Activated T-helper 1 cell treated with Interleukin-2 at 50 U/mL for 16 hours (primary cell): ENCODE measurements at places on chromosomes 12 and 14.

- DNase-seq = no peak
Measured at GRCh38 chr12:49309386-49309785, 13.7 kb upstream of the TROAP start.

- no peak for DNase-seq
Measured at GRCh38 chr12:52874573-52875435, 26.0 kb upstream of the KRT78 start.

GRCh38 chr12:106924268-106924861, 31.3 kb upstream of the TMEM263 start:
- no peak for DNase-seq

DNA sequence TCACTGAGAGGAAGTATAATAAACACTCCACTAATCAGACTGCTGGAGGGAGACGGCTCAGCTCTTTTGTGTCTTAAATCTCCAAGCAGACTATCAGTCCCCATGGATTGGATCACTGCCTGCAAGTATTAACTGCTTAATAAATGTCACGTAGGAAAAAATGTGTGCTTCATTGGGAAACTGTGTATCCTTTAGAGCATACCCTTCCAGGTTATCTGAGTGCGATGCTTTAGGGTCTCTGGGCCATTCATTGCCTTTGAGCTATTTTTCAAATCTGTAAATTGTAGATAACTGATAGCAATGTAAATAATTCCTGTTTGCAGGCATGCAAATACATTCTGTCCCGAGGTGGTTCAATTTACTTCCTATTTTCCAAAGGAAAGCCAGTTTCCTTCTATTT, 45.0 kb upstream of the VASH1 start:
- DNase-seq = no peak

GRCh38 chr14:65373016-65373670, 39.4 kb upstream of the FUT8 start:
- DNase-seq = no peak

DNA sequence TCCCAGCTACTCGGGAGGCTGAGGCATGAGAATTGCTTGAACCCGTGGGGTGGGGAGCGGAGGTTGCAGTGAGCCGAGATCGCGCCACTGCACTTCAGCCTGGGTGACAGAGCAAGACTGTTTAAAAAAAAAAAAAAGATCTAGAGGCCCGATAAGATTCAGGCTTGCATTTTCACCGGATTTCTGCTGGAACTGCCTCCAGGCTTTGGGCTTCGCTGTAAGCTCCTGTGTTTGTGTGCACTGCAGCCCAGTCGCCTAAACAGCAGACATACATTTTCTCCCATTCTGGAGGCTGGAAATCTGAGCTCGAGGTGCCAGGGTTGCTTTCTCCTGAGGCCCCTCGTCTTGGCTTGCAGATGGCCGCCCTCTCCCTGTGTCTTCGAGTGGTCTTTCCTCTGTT, 12.2 kb downstream of the BRI3BP start:
- DNase-seq = no peak

DNA sequence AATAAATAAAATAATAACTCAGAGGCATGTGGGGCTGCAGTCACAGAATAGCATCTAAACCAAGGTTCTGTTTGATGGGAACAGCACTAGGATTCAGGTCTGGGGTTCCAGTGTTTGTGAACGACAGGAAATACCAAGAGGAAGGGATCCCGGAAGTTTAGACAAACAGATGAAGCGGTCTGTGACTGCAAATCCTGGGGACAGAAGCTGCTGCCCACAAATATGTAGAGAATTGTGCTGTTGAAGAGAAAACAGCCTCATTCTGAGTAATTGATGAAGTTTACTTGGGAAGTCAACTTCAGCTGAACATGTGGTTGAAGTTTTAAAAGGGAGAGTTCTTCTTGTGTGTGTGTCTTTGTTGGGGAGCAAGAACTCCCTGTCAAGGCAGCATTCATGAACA, 98.4 kb upstream of the TBX5 start:
- DNase-seq = no peak

DNA sequence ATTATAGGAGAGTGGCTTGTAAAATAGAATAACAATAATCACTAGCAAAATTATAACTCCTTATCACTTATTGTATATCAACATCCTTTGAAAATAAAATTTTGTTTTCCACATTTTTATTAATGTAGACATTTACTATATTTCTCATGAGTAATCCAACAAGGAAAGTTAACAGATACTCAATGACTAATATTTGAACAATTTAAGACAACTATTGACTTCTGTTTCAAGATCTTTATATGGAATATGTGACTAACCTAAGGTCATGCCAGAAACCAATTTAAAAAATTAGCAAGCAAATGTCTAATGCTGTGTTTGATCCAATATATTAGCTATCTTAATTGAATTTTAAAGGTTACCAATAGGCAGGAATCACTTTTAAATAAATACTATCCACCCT, 638.5 kb upstream of the FLRT2 start:
- no peak for DNase-seq

GRCh38 chr12:52139579-52140062, 52.2 kb downstream of the KRT80 start:
- DNase-seq = no peak
